ENCODE measurements at places on chromosomes 12 and 14. TPM values are rescaled to one million over a fixed set of nuclear protein-coding genes. Genes with fewer than 3 reads are reported as not detected.

Gene OR4E2
- not detected for total RNA-seq

Gene FAM222A
- total RNA-seq = 0.46 TPM

Gene P2RX2
- not detected for total RNA-seq

Gene PTGER2
- total RNA-seq = 0.78 TPM

Gene CLEC1A
- total RNA-seq = not detected

Gene TTC7B
- total RNA-seq = 14.7 TPM

Gene ADAM21
- total RNA-seq = 1.2 TPM

Gene EPYC
- not detected for total RNA-seq

Gene LRRC10
- total RNA-seq = not detected

Gene STYK1
- 4.1 TPM for total RNA-seq

Gene PTPN6
- total RNA-seq = 21.0 TPM

Gene NRIP2
- total RNA-seq = not detected

Gene JPH4
- total RNA-seq = not detected

Gene SERPINA9
- not detected for total RNA-seq

Gene KRT85
- total RNA-seq = not detected

Gene BMP4
- total RNA-seq = 1.3 TPM

Gene FGD4
- 10.1 TPM for total RNA-seq

Gene CLEC6A
- not detected for total RNA-seq

Gene KRT8
- 425 TPM for total RNA-seq

Gene RPS6KL1
- total RNA-seq = 1.6 TPM

Gene DACT1
- 0.21 TPM for total RNA-seq

Gene RAPGEF3
- 4.2 TPM for total RNA-seq

Gene RPL41
- 6,389 TPM for total RNA-seq

Gene RPS29
- 16,337 TPM for total RNA-seq

Gene ADCY4
- 1.6 TPM for total RNA-seq

Gene GNB3
- 0.92 TPM for total RNA-seq

Gene MFAP5
- total RNA-seq = 15.3 TPM

Gene KRT79
- total RNA-seq = not detected

Gene RNU4-1
- total RNA-seq = under 0.01 TPM

Gene PTPRB
- total RNA-seq = 0.35 TPM

All from airway epithelial cell (primary cell).